Fibroblast of skin of scalp (primary cell): ENCODE measurements at places on chromosomes 4 and X.

- DNase-seq = no peak
Measured at GRCh38 chr4:78235800-78236199, 178.7 kb downstream of the FRAS1 start.

DNA sequence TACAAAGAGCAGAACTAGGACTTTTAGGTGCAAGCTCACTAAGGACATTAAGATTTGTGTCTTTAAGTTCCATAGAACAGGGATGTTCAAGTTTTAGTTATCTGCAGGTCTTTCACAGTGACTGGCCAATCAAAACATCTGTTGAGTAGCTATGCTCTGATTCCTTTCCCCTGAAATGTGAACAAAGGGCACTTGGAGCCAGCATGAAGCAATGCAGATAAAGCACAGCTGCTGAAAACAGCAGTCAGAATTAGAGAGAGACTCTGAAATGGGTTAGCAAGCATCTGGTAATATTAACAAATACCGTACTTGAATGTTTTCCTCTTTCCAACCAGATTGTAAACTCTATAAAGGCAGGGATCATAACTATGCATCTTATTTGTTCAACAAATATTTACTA is 276.9 kb downstream of the RAB28 start:
- DNase-seq = no peak

DNA sequence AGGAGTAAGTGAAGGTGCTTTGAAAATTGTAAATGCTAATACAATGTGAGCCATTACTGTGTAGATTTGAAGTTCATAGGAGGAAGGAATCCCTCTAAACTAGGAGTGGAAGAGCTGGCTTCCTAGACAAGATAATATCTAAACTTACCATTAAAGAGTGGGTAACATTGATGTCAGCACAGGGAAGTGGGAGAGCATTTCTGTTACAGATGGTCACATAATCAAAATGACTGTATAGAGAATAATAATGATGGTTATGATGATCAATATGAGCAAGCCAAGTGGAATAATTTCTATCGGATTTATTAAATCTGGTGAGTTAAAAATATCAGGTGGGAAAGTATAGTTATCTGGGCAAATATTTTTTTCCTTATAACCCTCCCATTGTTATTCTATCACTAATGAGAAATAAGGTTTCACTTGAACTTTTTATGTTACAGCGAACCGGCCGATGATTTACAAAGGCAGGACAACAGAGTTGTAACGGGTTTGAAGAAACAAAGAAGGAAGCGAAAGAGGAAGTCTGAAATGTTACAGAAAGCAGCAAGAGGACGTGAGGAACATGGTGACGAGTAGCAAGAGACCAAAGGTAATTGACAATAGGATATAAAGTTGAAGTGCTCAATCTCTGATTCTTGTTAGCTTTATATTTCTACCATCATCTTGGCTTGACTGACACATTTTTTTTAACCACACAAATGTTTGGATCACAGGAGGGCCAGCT is 43.5 kb downstream of the FMR1NB start:
- no peak for DNase-seq

- peak; percentile 5 for DNase-seq
Measured at GRCh38 chrX:71565474-71566041, 12.7 kb upstream of the GCNA start.

GRCh38 chr4:138241281-138242075 is 671 bp downstream of the SLC7A11 start:
- DNase-seq = peak; percentile 76

GRCh38 chr4:177263818-177264217 is 45.9 kb upstream of the NEIL3 start:
- DNase-seq = no peak

GRCh38 chr4:153486281-153487151 is 20.4 kb downstream of the TMEM131L start:
- DNase-seq = peak; percentile 84

GRCh38 chr4:26369581-26369980 is 48.8 kb downstream of the RBPJ start:
- DNase-seq = peak; percentile 76

DNA sequence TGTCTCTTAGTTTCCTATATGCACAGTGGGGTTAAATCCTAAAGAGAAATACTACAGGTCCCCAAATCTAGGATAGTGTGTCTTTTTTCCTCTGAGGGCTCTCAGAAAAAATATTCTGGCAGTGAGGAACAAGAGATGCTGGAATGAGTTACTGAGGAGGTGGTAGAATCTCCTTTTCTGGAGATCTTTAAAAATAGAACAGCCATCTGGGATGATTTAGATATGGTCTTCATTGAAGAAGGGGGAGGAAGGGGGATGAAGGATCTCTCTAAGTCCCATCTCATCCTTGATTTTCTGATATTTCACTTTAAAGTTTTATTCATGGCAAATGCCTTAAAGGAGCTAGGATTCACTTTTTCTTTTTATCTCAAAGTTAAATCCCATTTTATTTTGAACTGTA is 235.0 kb downstream of the MAML3 start:
- DNase-seq = peak; percentile 60

GRCh38 chrX:131831185-131831520 is 191.9 kb upstream of the STK26 start:
- no peak for DNase-seq

DNA sequence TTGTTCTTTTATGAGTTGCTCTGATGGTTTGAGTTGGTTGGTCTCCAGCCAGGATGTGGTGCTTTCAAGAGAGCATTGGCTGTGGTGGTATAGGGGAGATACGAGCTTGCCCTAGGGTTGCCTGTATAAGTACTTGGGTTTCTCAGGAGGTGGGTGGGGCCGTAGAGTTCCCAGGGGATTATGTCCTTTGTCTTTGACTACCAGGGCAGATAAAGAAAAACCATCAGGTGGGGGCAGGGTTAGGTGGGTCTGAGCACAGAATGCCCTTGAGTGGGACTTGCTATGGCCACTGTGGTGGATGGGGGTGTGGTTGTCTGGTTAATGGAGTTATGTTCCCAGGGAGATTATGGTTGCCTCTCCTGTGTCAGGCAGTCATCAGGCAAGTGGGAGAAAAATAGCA is 247.9 kb upstream of the HAND2 start:
- no peak for DNase-seq

GRCh38 chr4:108702960-108703359 is 52.6 kb downstream of the OSTC start:
- peak; percentile 8 for DNase-seq

DNA sequence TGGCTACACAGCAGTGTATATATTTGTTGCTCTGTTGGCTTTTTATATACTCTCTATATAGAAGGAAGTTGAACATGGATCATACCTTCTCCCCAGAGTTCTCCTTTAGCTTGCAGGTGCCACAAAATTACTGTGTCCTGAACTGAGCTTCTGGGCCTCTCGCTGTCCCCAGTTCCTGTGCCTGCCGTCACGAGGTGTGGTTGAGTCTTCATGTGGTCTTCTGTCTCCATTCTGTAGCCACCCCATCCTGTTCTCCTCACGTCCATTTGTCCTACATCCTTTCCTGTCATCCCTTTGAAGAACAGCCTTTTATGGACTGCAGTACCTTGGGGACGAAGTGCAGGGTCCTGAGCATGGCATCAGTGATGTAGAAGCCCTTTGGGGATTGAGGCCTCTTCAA is 14.5 kb downstream of the TMEM131L start:
- DNase-seq = no peak

- no peak for DNase-seq
Measured at GRCh38 chr4:133157460-133158160, 8.5 kb downstream of the PCDH10 start.

DNA sequence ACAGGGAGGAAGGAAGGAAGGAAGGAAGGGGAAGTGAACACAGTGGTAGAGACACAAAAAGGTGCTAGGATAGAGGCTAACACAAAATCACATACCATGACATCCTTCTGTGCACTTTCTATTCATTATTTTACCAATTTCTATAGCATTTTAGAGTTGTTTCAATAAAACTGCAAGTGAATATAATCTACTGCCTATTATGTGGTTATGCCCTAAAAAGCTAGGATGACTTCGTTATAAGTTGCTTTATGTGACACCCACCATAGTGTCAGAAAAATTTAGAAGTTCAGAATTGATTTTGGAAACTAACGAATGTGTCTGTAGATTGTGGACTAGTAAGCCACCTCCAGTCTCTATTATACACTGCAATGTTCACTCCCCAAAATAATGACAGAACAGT is 59.4 kb upstream of the EDNRA start:
- DNase-seq = no peak

GRCh38 chrX:64093761-64094160 is 111.7 kb downstream of the AMER1 start:
- peak; percentile 6 for DNase-seq

- DNase-seq = no peak
Measured at GRCh38 chrX:114047558-114047957, 536.3 kb upstream of the HTR2C start.

DNA sequence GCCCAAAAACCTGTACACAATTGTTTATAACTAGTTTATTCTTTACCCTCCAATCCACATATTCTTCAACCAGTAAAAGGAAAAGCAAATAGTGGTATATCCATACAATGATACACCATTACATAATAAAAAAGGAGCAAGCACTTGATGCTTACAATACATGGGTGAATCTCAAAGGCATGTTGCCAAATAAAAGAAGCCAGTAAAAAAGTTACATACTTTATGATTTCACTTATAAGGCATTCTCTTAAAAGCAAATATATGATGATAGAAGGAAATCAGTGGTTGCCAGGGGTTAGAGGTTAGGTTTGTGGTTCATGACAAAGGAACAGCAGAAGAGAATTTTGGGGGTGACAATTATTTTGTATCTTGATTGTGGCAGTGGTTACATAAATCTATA is 896.1 kb upstream of the LCORL start:
- peak; percentile 9 for DNase-seq

DNA sequence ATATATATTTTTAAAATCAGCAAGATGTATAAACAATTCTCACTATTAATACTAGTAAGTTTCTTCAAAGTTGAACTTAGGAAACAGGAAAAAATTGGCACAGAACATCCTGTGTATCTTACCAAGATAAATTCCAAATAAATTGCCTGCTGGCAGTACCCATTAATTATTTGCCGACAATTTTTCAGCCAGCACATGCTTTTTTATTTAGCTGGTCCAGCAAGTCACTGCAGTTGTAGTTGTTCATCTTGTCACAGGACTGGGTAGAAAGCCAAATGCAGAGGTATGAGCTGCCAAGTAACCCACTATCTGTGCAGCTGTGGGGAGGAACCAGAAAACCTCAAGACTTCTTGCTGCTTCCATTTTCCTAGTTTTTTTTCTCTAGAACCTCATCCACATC is 113.4 kb downstream of the PACRGL start:
- no peak for DNase-seq

DNA sequence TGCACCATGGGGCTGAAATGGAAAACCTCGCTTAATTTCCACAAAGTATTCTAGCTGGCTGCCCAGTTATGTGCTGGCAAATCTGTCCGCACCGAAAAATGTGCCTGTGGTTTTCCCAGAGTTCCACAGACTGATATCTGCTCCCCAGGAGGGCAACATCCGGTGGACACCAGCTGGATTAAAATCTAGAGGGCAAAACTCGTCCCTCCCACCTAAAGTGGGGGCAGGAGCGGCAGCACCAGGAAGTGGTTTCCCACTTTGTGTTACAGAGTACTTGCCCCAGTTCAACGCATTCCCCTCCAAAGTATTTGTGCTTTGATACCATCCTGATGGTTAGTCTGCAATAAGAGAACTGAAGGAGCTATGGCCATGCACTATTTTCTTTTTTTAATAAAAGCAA is 187.6 kb downstream of the TSPAN5 start:
- DNase-seq = peak; percentile 81

DNA sequence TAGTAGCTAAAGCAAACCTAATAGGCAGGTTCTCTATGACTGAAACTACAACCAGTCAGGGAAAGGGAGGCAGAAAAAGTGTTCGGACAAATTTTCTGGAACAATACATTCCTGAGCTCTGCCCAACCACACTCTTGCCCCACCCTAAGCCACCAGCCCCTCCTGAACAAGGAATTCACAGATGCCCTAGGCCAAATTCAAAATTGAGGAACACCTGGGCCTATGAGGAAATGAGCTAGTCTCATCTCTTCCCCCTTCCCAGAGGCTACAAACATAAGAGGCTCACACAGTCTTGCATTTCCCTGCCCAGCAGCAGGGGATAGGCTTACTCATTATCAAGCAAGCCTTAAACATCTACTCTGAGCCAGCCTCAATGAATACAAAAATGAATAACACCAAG is 284.7 kb downstream of the ZNF674 start:
- no peak for DNase-seq

GRCh38 chr4:133594390-133595207 is 445.5 kb downstream of the PCDH10 start:
- peak; percentile 73 for DNase-seq

DNA sequence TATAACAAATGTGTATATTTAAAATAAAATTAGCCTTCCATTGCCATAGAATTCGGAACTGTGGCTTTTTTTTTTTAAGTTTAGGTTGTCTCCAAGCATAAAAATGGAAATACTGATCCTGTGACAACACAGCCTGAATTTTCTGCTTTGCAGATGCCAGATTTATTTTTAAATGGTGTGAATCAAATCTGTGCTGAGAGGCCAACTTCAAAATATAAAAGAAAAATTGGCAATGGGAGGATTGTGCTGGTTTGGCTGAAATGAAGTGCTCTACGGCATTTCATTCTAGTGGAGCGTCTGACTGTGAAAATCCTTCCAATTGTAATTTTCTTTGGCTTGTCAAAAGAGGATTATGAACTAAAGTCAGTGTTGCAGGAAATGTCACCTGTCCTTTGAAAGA is 580.3 kb upstream of the ZFP42 start:
- no peak for DNase-seq

DNA sequence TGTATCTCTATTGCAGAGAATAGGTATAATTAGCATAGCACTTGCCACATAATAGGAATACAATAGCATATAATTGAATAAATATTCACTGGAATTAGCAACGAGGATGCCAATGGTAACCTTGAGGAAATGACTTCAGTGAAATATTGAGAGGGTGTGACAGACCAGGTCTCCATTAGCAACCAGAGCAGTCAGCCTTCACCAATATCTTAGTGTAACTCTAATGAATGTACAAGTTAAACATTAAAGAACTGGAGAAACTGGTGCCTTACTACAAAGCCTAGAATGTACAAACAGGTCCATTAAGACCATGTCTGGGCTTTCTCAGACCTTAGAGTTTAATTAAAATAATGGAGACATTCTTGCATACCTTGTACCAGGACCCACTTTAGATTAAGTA is 143.0 kb downstream of the MAGEB17 start:
- DNase-seq = no peak

GRCh38 chrX:6095469-6095868 is 133.2 kb downstream of the NLGN4X start:
- no peak for DNase-seq

- DNase-seq = no peak
Measured at GRCh38 chrX:39199429-39199828, 398.2 kb downstream of the MID1IP1 start.

GRCh38 chrX:45601052-45601451 is 400.4 kb upstream of the DIPK2B start:
- no peak for DNase-seq

- DNase-seq = no peak
Measured at GRCh38 chr4:117154251-117154650, 68.9 kb upstream of the TRAM1L1 start.

DNA sequence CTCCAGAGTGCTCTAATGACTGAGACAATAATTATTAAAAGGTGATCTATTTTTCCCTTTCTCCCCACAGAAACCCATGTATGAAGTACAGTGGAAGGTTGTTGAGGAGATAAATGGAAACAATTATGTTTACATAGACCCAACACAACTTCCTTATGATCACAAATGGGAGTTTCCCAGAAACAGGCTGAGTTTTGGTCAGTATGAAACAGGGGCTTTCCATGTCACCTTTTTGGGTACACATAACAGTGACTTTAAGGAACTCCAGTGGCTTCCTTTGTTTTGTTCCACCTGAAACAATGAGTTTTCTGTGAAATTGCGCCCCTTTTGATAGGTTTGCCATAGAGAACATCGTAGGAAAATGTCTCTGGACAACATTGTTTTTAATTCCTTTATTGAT is 69.6 kb downstream of the KIT start:
- DNase-seq = no peak
